Osteoblast (primary cell): ENCODE measurements at places on chromosomes 12 and 14. TPM values are rescaled to one million over a fixed set of nuclear protein-coding genes. Genes with fewer than 3 reads are reported as not detected.

DNA sequence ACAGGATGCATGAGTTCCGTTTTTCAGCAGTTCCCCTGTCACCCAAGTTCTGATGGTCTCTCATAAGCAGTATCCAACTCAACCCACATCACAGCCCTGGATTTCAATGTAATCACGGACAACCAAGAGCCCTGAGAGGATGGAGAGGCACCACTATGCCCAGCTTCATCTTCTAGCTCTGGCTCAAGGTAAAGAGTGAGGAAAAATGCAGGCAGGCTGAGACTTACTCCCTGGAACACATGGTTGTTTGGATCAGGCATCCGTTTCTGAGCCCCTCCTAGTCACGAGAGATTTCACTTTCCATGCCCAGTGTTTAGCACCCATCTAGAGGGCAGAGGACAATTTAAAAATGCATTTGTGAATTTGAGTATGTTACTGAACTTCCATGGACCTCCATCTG, 45.0 kb downstream of the ANO2 start:
- H3K27ac ChIP-seq: no peak overlapping the region
- H3K4me1 ChIP-seq: no peaks in the 10 kb centered on the region
- H3K27me3 ChIP-seq: no peaks in the 10 kb centered on the region

GRCh38 chr14:72443256-72443655, 450.6 kb downstream of the DPF3 start:
- no peak overlapping the region for H3K27ac ChIP-seq
- no peaks in the 10 kb centered on the region for H3K36me3 ChIP-seq
- no peak for DNase-seq
- H3K4me1 ChIP-seq: no peaks in the 10 kb centered on the region
- H3K27me3 ChIP-seq: peaks cover 13% of the 10 kb centered on the region

Gene WDHD1
- 4.3 and 9.4 TPM in 2 replicates for total RNA-seq

Gene HOXC11
- 1.1 and 1.5 TPM in 2 replicates for total RNA-seq

Gene OVCH1
- total RNA-seq: under 0.01 and 0.29 TPM in 2 replicates

Gene C12orf54
- not detected in 2 replicates for total RNA-seq
